ENCODE measurements at places on chromosomes 3 and 15. TPM values are rescaled to one million over a fixed set of nuclear protein-coding genes. Genes with fewer than 3 reads are reported as not detected.

DNA sequence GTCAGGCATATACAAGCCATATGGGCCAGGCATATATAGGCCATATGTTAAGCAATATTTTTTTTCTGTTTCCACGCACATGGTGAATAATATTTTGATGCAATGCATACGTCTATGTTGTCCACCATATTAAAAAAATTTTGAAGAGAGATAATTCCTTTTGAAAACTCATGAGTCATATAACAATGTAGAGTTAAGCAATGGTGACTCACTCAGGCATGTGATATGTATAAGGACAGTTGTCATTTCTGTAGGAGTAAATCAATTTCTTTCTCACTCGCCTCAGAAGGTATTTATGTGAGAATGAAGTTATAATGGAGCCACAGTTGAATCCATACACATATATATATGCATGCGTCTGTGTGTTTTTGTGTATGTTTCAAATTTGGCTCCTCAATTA, 272.6 kb downstream of the EPHA3 start:
- no peak for DNase-seq

DNA sequence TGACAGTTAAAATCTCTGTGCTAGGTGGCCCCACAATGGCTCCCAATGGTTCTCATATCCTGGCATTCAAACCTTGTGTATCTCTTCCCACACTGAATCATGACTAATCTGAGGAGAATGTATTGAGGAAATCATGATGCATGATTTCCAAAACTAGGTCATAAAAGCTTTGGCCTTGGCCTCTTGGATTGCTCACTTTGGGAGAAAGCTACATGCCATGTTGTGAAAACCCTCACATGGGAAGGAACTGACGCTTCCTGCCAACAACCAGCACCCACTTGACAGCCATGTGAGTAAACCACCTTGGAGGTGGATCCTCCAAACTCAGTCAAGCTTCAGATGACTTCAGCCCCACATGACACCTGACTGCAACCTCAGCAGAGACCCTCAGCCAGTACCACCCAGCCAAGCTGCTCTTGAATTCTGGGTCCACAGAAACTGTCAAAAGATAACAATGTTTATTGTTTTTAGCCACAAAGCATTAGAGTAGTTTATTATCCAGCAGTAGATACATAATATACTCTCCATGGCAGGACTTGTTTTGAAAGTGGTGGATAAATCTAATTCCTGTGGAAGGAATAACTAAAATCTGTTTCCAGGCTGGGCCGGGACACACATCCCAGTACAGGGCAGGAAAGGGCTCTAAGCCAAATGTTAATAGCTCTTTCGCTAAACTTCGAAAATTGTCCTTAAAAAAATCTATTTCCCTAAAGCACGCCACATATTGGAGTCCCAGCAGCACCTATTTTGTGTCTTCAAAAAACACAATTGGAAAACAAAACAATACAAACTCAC, 1.0 kb upstream of the ZNF620 start:
- DNase-seq = no peak

GRCh38 chr3:10783360-10784351, 32.4 kb upstream of the SLC6A11 start:
- peak; percentile 20 for DNase-seq

DNA sequence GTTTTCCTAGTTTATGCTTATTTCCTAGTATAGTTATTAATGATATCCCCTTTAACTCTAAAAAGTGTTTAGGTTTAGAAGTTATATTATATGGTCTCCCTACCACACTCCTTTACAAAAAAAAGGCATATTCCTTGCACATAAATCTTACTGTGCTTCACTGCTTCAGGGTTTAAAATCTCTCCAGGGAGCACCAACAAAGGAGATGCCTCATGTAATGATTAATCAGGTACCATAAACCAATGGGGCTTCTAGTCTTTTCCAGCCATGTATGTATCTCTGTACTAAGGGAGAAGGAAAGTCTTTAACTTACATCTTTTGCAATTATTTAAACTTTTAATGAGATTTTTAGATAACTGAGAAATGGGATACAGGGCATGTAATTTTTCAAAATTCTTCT, 91.5 kb upstream of the RBMS3 start:
- DNase-seq = no peak

DNA sequence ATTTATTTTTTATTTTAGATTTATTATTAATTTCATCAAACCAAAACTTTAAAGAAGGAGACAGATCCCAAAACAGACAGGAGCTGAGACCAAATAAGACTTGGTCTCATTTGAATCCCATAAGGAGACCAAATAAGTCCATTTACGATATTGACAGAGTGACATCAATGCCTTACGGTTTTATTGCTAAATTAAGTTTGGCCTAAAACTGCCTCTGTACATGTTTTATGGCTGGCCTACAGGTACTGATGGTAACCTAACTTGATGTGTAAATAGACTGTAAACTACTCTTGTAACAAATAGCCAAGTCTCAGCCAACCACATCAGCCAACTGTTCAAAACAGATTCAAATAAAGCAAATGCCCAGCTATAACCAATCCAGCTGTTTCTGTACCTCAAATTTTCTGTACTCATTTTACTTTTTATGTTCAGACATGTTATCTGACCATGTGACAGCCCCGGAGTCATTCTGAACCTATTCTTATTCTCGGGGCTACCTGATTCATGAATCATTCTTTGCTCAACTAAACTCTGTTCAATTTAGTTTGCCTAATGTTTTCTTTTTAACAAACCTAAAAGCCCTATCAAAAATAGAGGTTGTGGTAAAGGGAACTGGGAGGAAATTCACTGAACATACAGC, 89.4 kb upstream of the CDAN1 start:
- DNase-seq = no peak

- DNase-seq = no peak
Observed at GRCh38 chr15:93072411-93073394, 16.3 kb downstream of the RGMA start.

DNA sequence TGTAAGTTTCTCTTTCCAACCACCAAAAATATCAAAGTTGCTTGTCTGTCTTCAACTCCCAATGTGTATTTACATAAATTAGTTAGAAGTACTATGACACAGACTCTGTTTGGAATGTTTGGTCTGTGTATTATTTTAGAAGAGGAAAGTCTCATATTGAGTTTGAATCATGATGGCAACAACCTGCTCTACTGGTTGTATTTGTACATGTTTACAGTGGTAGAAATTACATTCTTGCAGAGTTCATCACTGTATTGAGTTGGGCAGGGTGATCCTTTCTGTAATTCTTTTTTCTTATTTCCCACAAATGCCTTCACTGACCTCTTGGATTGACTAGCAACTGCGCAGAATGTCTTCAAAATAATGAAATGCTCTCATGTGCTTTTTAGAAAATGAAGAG, 149.6 kb downstream of the CHL1 start:
- DNase-seq = no peak

GRCh38 chr3:22106213-22106896, 355.3 kb upstream of the ZNF385D start:
- DNase-seq = no peak

DNA sequence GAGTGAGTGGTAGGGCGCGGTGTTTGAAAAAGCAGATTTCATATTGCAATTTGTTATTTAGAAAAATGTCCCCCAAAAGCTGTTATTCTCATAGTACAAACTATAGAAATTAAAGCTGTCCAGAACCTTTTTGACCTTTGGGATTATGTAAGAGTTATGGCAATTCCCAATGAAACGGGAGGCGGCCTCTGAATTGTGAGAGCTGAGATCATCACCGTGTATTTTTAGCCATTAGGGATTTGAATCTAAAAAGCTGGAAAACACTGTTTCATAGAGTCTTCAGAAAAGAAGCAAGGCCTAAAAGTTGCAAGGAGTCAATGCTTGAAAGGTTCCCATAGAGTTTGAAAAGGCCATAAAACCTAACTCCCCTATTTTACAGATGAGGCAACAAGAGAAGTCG, 38.6 kb upstream of the SLC25A26 start:
- no peak for DNase-seq

DNA sequence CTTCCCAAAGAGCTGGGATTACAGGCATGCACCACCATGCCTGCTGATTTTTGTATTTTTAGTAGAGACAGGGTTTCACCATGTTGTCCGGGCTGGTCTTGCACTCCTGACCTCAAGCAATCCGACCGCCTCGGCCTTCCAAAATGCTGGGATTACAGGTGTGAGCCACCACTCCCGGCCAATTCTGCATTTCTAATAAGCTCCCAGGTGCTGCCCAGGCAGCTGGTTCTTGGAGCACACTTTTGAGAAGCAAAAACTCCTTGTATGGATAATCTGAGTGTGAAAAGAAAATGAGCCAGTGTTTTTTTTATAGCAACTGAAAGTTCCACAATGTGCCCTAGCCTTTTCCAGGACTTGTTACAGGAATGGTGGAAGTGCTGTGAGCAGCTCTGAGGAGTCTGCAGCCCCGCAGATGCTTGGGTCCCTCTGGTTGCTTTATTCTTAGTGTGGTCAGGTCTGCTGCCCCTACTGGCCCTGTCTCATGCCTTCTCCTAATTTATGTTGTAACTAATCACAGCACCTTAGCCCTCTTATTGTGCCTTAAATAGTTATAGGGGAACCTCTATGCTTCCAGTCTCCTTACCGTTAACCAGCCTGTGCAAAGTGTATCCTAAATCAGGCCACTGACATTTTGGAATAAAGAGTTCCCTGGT, 13.5 kb upstream of the KCNAB1 start:
- no peak for DNase-seq

DNA sequence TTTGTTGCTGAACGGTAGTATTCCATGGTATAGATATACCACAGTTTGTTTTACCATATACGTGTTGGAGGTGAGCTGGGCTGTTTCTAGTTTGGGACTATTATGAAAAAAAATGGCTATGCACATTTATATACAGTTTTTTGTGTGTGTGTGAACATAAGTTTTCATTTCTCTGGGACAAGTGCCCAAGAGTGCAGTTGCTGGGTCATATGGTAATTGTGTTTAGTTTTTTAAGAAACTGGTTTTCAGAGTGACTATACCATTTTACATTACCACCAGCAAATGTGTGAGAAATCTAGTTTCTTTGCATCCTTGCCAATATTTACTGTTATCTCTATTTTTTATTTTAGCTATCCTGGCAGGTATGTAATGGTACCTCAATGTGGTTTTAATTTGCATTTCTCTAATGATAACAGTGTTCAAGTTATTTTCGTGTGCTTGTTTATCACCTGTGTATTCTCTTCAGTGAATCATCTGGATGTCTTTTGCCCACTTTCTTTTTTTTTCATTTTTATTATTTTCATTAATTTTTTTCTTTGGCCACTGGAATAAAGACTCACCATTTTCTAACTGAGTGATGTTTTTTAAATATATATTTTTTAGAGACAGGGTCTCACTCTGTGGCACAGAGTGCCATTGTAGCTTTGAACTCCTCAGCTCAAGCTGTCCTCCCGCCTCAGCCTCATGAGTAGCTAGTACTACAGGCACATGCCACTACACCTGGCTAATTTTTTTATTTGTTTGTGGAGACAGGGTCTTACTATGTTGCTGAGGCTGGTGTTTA, 75.3 kb downstream of the ZNF609 start:
- no peak for DNase-seq

- DNase-seq = no peak
Observed at GRCh38 chr3:39401983-39402382, 4.5 kb upstream of the RPSA start.

DNA sequence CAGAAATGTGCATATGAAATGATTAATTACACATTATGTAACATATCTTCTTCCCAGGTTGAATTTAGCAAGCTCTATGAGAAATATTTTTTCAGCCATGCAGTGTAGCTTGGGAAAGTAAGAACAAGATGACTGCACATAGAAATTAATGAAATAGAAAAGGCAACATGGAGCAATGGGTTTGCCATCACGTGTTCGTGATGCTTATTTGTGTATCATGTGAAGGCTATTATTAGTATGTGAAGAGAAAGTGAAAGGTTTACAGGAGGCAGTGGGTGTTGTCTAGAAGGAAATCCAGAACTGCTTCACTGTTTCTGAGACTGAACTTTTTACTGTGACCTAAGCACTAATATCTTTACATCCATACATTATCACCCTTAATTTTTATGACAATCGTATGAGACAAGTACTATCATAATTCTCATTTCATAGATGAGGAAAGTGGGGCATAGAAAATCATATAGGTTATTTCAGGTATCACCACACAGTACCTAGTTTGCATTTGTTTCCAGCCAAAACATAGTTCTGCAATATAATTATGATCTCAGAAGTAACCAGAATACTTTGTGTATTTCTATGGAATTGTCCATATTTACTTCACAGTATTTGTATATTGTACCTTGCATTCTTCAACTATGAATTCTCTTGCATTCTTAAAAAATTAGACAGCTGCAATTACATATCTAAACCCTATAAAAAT, 14.9 kb downstream of the SERPINI1 start:
- no peak for DNase-seq

DNA sequence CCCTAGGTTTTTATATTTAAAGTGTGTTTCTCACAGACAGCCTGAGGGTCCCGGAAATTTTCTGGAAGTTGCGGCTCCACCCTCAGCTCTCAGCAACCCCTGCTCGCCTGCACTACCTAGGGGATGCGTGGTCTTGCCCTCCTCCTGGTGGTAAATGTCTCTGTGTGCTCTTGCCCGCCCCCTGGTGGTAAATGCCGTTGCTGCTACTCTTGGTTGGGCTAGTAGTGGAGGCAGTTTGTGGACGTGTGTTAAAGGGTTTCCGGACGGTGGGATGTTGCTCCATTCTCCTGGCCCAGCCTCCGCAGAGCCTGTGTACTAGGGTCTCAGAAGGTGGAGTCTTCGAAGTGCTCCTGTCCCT, 27.4 kb downstream of the STOML1 start:
- DNase-seq = peak; percentile 74

- DNase-seq = no peak
Observed at GRCh38 chr15:37877851-37878741, 56.3 kb upstream of the TMCO5A start.

The CKMT1B gene
- not detected for total RNA-seq

The OCA2 gene
- not detected for total RNA-seq

The HTR3E gene
- total RNA-seq = not detected

The WDR93 gene
- not detected for total RNA-seq

The CD200 gene
- 2.9 TPM for total RNA-seq

The CELSR3 gene
- 6.4 TPM for total RNA-seq

The SLC24A5 gene
- total RNA-seq = not detected

The ITIH1 gene
- total RNA-seq = not detected

The AEN gene
- total RNA-seq = 48.7 TPM

The PEX5L gene
- total RNA-seq = not detected
